ENCODE measurements at places on chromosomes 7 and 10.

GRCh38 chr10:28858646-28859045 lies 181.3 kb downstream of the BAMBI start:
- DNase-seq, result no peak

GRCh38 chr7:12630513-12630819 lies 57.0 kb upstream of the ARL4A start:
- no peak for DNase-seq

GRCh38 chr10:50322077-50322476 lies 70.8 kb upstream of the ASAH2 start:
- no peak for DNase-seq

GRCh38 chr7:2821842-2822507 lies 22.1 kb downstream of the GNA12 start:
- no peak for DNase-seq

All from activated T-helper 1 cell treated with anti-CD3 and anti-CD28 coated beads, Interleukin-2, amount 50 U/mL, for 16 hours (primary cell).